ENCODE measurements at places on chromosomes 11 and 22. TPM values are rescaled to one million over a fixed set of nuclear protein-coding genes. Genes with fewer than 3 reads are reported as not detected.

DNA sequence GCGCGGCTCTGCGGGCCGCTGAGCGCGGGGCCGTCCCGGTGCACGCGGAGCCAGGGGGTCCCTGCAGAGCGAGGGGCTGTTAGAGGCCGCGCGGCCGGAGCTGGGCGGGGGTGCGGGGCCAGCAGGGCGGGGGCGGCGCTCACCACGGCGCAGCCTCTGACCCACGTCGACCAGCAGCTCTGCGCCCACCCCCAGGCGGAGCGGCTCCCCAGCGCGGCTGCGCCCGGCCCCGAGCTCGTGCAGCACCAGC is 385 bp upstream of the SCO2 start:
- DNase-seq = no peak

The GRM5 gene
- 0.10 TPM for total RNA-seq

The LDHAL6A gene
- not detected for total RNA-seq

The CYTH4 gene
- total RNA-seq = 0.25 TPM

GRCh38 chr11:72583177-72583553 is 91.1 kb downstream of the PDE2A start:
- no peak for DNase-seq

The BRSK2 gene
- not detected for total RNA-seq

- peak; percentile 91 for DNase-seq
These were observed 153.9 kb upstream of the ZC3H12C start for GRCh38 chr11:109939166-109939810.

The SLC16A8 gene
- total RNA-seq = not detected

- peak; percentile 86 for DNase-seq
These were observed 11.2 kb downstream of the KREMEN1 start for GRCh38 chr22:29083933-29084591.

The VPREB1 gene
- total RNA-seq = not detected

DNA sequence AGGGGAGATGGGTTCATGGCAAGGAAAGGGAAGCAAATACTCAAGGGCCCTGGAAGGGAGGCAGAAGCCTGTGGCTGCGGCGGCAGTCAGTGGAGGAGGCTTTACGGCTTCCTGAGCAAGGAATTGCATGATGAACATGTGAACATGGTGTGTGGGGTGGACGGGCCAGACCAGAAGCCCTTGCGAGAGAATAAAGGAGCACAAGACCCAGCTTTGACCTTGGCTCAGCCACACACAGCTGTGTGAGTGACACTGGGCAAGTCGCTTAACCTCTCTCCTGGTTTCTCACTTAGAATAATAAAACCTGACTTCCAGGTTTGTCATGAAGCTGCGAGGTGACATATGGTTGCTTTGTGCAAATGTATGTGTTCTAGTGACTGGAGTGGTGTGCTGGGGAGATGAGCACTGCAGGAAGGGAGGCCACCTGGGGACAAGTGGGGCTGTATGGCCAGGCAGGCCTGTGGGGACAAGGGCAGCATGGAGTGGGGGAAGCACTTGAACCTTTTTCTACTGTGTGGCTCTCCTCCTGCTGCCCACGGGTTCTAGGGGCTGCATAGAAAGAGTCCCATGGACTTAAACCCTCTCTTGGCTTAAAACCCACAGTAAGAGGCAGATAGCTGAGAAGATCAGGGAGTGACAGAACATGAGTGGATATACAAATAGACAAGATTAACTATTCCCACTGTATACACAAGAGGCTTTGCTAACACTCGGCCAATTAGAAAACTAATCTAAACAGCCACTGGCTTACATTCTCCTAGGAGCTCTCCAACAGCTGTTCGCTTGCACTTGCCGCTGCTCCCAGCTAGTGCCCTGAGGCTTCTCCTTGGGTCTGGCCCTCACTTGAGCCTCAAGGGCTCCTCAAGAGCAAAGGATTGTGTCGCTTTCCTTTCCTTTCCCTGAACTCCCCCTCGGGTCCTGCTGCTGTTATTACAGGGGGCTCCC is 67.3 kb upstream of the CDON start:
- no peak for DNase-seq

- DNase-seq = peak; percentile 91
These were observed 72.1 kb downstream of the RNF169 start for GRCh38 chr11:74820763-74821162.

- peak; percentile 85 for DNase-seq
These were observed 220.9 kb upstream of the PITPNB start for GRCh38 chr22:28139961-28140360.

DNA sequence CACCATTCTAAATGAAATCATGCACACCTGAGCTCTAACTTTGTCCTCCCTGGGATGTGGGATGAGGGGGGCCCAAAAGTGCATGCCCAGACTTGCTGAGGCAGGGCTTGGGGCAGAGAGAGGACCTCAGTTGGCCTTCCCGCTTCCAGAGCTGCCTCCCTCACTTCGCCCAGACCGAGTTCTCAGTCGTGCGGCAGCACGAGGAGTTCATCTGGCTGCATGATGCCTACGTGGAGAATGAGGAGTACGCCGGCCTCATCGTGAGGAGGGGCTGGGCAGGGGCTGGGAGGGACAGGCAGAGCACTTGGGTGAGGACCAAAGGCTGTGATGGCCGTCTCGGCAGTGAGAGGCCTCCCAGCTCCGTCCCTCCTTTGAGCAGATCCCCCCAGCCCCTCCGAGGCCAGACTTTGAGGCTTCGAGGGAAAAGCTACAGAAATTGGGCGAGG is 8.2 kb downstream of the CFL1 start:
- DNase-seq = no peak

The ENTHD1 gene
- not detected for total RNA-seq

The SLC25A17 gene
- total RNA-seq = 52.6 TPM

DNA sequence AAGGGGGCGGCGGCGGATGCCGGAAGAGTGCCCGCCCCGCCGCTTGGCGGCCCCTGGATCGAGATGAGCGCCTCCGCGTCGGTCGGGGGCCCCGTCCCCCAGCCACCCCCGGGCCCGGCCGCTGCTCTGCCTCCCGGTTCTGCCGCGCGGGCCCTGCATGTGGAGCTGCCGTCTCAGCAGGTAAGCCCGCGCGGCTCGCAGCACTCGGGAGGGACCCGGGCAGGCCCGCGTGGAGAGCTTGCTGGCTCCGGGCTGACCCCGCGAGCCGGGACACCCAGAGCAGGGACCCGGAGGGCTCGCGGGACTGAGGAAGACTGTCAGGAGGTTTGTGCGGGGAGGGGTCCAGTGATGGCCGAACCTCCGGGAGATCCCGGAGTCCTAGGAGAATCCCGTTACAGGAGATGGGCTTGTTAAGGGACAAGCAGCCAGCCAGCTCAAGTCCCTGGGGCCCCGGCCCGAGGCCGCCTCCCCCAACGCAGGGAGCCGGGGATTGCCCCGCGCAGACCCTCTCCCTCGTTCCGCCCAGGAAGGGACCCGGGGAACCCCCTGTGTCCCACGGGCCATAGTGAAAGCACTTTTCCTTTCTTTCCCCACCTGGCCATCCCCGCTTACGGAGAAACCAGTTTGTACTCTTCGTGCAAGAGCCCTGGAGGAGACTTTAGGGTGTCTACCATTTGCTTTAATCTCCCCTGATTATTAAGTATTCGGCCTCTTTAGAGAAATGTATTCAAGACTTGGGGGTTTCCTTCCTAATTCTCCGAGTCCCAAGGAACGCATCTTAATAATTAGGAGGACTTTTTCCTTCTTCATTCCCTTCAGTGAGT is 547 bp downstream of the UVRAG start:
- peak; percentile 63 for DNase-seq

GRCh38 chr11:125271483-125272091 is 107.0 kb downstream of the PKNOX2 start:
- no peak for DNase-seq

DNA sequence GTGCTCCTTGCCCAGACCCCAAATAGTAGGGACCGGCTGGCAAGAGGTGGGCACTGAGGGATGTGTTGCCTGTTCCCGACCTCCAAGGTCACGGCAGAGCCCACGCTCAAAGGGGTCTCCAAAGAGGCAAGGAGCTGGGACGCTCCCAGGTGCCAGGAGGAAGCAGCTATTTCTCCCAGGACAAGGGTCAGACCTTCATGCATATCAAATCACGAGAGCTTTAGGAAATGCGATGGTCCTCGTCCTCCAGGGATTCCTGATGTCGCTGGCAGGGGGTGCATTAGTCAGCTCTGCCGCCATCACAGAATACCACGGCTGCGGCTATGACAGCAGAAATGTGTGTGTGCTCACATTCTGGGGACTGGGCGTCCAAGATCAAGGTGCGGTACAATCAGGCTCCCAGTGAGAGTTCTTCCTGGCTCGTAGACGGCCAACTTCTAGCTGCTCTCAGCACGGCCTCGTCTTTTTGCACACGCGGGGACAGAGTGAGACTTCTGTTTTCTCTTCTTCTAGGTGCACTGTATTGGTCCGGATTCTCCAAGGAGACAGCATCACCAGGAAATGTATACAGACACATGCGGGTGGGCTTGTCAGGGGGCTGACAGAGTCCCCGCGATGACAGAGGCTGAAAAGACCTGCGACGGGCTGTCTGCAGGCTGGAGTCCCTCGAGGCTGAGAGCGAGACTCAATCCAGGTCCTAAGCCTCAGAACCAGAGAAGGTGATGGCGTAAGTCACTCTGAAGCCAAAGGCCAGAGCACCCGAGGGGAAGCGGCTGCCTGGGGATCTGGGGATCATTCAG is 81.6 kb downstream of the SHANK2 start:
- DNase-seq = no peak

The CTSW gene
- 1.5 TPM for total RNA-seq

GRCh38 chr11:9494316-9494715 is 33.5 kb downstream of the ZNF143 start:
- DNase-seq = no peak

- no peak for DNase-seq
These were observed 5.3 kb downstream of the ATF4 start for GRCh38 chr22:39525658-39525975.

DNA sequence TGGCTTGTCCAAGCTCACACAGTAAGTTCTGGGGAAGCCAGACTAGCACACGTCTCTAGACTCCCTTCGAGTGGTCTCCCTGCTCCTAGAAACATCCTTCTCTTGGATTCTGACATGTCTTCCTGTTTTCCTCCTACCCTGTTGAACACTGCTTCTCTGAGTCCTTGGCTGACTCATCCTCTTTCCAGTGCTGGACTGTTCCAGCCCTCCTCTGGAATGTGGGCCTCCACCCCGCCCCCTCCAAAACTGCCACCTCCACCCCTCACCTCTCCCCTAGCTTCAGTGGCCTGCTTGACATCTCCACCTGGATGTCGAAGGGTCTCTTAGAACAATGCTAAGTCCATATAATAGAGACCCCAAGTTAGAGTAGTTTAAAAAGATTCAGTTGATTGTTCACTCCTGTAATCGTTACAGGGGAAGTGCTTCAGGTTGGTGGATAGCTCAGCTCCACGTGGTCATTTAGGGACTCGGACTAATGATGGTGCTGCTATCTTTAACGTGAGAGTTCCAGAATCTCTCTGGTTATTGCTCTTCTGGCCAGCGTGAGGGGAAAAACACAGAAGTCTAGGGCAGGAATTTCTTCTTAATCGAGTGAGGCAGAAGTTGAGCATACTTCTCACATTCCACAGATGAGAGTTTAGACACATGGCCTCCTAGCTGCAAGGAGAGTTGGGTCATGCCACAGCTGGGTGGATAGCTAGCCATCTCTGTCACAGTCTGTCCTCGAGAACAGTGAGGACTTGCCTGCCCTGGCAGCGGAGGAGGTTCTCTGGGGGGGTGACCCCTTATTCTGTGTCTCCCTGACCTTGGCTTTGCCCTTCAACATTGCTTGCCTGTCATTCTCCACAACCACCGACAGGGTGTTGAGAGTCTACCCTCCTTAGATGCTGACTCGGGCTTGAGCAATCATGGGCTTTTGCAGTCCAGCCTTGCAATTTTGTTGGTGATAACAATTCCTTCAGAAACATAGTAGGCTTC is 4.7 kb upstream of the C11orf96 start:
- DNase-seq = peak; percentile 78

The CRYBB2 gene
- total RNA-seq = 0.30 TPM

DNA sequence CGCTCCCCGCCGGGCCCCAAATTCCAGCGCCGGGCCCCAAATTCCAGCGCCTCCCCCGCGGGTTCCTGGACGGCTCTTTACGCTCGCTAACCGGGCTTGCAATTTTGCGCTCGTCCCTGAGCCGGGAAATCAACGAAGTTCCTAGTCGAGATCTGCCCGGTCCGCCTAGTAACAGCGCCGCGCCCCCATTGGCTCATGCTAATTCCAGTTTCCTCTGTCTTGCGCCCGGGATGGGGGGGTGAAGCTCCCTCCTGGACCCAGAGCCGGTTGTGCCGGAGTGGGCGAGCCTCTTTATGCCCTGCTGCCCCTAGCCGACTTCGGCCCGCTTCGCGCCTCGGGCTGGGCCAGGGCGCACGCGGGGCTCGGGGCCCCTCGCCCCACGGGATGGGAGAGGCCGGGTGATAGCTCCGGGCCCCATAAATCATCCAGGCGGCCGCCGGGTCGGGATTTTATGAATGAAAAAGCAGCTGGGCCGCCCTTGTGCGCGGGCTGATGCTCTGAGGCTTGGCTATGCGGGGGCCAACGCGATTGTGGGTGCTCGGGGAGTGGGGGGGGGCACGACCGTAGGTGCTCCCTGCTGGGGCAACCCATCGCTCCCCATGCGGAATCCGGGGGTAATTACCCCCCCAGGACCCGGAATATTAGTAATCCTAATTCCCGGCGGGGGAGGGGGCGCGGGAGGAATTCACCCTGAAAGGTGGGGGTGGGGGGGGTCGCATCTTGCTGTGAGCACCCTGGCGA is 1.8 kb upstream of the CCND1 start:
- peak; percentile 94 for DNase-seq

GRCh38 chr22:24153353-24153752 is 27.9 kb upstream of the SUSD2 start:
- DNase-seq = peak; percentile 70

GRCh38 chr11:102283116-102283485 is 34.2 kb upstream of the BIRC3 start:
- DNase-seq = peak; percentile 27

DNA sequence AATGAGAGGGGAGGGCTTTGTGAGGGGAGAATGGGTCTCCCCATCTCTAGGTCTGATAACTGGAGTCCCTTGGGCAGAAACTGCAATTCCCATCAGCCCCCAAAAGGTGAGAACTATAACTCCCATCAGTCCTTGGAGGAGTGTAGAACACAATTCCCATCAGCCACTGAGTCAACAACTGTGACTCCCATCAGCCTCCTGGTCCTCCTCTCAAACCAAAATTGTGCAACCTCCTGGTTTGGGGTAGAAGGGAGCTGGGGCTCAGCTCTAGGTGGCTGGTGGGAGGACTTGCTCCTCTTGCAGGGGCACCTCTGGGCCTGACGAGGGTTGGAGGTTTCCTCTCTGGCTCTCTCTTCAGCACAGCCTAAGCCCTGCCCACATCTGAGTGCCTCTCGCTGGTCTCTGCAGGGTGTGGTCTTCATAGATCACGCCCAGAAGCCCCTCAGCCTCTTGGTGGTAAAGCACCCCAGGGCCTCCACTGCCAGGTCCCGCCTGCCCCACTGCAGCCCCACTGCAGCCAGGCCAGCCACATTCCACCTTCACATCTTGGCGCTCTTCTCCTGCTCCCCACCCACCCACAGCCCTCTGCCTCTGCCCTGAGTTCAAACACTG is 18.5 kb downstream of the SLC22A12 start:
- no peak for DNase-seq

DNA sequence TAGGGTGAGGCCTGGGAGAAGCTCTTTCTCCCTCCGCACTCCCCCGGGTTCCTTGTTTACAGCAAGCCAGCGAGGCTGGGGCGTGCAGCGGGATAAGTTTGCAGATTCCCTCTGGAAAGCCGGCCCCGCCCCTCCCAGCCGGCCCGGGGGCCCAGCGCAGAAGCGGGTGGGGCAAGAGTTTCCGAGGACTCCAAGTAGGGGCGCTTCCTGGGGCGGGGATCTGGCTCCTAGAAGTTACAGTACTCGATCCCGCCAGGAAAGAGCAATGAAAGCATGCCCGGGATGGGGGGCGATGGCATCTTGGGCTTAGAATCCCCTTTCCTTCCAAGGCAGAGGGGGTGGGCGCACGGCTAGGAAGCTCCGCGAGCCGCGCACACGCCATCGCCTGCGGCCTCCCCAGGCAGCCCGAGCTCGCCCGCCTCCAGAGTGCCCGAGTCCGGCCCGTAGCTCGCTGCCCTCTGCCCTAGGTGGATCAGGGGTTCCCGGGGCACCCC is 385 bp downstream of the TST start:
- DNase-seq = no peak
